ENCODE measurements at places on chromosomes 3 and 15.

DNA sequence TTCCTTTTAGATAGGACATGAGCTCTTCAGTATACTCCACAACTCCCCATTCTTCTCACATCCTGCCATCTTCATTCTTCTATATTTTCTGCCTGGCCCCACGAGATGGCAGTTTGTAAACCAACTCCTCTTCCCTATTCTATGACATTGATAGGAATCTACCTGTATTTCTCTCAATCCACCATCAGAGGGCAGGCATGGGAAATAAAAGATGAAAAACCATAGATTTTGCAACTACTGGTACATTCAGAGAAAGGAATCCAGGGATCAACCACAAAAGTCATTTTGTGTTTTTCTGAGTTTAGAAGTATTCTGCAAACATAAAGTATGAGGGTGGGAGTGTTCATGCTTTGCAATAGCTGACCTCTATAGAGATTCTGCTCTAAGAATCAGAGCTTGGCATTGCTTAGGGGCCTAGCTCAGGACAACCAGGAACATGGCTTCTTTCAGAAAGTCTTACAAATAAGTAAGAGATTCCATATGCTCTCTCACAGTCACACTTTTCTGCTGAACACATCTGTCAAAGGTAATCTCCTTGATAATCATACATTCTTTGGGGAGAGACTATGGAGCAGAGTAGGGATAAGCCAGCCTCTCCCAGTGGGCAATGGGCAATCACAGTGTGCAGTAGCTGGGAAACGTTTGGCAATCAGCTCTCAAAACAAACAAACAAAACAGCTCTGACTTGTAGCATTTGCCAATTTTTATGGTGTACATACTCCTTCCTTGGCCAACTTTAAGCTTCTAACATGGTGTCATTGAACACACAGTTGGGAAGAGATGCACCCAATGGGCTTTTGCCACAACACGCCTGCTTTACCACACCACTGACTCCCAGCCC lies 43.1 kb upstream of the SLC25A36 start:
- DNase-seq: peak; percentile 14

DNA sequence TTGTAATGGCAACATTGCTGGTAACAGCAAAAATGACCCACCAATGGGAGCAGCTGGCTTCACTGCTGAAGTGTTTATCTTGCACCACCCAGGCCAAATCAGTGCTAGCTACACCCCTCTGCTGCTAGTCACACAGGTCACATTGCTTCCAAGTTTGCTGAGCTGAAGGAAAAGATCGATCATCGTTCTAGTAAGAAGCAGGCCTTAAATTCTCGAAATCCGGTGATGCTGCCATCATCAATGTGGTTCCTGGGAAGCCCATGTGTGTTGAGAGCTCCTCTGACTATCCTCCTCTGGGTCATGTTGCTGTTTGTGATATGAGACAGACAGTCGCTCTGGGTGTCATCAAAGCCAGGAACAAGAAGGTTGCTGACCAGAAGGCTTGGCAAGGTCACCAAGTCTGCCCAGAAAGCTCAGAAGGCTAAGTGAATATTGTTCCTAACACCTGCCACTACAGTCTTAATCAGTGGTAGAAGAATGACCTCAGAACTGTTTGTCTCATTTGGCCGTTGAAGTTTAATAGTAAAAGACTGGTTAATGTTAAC lies 21.2 kb downstream of the TM4SF4 start:
- no peak for DNase-seq

- no peak for DNase-seq
These were observed 1.4 kb upstream of the KBTBD8 start for GRCh38 chr3:66996696-66997095.

- no peak for DNase-seq
These were observed 1.1 kb upstream of the SETD5 start for GRCh38 chr3:9396301-9396631.

- DNase-seq: no peak
These were observed 11.9 kb downstream of the CA12 start for GRCh38 chr15:63369781-63370180.

DNA sequence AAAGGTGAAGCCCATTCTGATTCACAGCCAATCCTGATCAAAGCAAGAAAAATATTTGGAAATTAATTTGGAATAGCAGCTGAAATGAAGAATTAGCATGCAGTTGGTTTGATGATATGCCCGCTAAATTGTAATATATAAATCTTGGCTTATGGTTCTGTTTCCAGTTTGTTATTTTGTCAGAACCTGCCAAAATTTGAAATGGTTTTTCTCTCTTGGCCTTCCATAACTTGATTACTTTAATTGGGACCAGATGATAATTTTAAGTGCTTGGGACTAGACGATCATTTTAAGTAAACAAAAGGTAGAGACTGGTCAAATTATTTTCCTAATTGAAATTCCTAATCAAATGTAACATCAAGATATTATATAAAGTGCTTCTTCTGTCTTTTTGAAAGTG lies 842.4 kb downstream of the TBL1XR1 start:
- DNase-seq: no peak

DNA sequence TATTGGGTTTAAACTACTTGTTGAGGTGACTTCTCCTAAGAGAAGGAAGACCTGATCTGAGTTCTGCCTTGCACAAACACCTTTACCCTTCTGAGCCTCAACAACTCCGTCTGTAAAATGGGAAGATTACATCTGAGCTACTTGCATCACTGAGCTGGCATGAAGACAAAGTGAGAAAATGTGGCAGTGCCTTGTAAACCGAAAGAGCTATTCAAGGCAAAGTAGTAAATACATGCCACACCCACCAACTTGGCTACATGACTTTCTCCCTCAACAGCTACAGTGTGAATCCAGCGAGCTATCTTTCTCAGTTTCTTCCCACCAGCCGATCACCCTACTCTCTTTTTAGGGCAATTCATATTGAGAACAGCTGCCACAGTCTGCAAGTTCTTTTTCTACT lies 148.3 kb downstream of the FOXB1 start:
- DNase-seq: no peak

DNA sequence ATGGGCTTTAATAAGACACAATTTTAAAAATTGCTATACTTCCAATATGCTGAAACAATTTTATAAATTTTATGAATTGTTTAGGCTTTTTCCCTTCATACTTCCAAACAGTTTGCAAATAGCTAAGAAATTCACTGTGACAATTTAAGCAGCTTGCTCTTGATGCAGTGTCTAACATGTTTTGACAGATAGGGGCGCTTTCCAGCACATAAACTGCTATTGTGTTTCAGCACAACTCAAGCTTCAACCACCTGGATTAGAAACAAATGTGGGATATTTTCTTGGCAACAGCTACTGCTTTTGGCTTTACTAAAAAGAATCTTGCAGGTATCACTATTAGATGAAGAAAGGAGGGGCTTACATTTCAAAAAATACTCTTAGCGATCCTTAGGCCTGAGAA lies 565.8 kb upstream of the DPPA4 start:
- DNase-seq: no peak

DNA sequence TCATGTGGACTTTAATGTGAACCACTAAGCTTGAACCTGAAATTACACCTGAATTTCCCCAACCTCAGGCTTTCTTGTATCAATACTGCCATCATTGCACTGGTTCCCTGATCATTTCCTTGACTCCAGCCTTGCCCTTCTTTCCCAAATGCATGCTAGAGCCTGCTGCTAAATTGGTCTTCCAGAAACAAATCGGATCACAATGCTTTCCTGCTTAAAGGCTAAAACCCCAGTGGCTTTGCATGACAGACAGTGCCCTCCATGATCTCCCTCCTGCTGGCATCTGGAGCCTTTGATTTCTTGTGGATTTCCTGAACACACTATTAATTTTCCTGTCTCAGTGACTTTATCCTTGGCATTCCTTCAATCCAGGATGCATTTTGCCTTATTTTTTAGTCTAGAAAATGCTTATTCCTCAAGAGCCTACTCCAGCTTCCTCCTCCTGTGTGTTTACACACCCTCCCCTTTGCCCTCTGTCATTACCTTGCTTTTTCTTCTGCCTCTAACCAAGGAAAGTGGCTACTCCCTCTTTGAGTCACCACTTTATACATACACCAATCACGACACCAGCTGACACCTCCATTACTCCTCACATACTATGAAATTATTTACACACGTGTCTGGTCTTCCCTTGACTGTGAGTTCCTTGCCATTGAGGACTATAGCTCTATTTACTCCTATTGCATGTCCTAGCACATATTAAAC lies 214.6 kb downstream of the KCNAB1 start:
- DNase-seq: no peak

DNA sequence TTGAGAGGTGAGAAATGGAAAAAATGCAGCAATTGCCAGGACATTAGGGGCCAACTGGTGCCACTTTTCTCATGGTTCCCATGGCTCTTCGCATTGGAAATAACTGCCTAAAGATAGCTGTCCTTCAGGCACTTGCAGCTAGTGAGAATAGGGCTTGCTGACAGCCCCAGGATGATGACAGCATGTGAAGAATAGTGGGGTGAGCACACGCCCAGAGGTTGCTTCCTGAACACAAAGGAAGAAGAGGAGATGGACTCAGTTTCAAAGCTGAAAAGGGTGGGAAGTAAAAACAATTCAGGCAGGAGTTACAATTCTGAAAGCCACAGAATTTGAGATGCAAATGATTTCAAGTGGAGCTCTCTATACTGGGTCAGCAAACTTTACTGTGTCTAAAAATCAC lies 45.6 kb downstream of the TNFAIP8L3 start:
- DNase-seq: no peak

DNA sequence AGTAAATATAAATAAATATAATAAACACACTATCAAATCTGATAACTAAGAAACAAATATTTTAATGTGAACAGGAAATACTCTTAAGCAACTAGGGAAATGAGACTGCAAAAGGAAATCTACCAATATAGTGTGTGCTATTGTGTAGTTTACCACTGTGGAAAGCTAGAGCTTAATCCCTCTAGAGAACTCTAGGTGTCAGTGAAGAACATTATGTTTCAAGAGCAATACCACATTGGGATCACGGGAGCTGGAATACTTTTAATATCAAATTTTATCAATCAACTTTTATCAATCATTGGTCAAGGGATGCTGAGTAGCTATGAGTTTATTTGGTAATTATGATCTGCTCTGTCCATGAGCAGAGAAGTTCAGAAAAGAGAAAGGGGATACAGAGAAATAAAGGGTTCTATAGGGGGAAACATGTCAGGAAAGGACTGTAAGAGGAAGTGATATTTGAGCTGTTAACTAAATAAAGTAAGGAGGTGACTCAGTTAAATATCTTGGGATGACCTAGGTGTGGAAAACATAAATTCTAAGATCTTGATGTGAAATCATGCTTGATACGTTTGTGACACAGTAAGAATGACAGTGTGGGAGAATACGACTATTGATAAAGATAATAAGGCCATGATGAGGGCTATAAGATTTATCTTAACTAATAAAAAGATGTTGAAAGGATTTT lies 762.2 kb upstream of the ALCAM start:
- no peak for DNase-seq

DNA sequence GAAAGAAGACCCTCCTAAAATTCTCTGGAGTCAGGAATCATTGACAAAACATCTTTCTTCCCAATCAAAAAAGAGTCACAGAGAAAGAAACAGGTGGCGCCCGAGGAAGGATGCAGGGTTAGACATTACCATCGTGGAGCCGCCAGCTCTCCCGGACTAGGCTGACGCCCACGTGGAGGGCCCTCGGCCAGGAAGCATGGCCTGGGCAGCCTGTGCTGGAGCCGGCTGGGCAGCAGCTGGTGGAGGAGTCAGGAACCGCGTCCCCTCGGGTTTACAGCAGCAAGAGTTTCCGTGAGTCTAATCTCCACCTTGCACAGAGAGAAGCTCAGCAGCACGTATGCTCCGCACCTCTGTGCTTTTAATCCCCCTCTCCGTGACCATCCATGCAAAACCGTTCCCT lies 533.7 kb upstream of the ATP11B start:
- DNase-seq: no peak

- DNase-seq: peak; percentile 23
These were observed at the start of gene ALDH1A3 for GRCh38 chr15:100879464-100880138. Gene ALDH1A3, plus strand, starts transcription at chr15:100879831. Its CDS starts 77 bp downstream, at chr15:100879908.

DNA sequence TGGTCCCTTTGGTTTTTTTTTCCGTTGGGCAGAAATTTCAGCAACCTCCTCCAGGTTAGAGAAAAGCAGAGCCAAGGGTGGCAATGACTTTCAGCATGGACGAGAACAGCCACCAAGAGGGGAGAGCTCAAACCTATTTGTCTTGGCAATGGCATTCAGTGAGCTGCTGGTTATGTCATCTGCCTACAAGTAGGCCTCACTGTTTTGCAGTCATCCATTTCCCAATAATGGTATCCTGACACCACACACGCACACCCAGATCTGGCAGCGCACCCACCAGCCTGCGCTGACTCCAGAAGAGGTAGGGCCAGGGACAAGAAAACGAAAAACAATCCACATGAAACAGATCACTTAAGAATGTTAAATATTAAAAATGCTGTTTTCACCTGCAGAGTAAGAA lies 92.3 kb downstream of the MAGI1 start:
- no peak for DNase-seq

GRCh38 chr15:33616475-33616874 lies 305.7 kb downstream of the RYR3 start:
- DNase-seq: no peak

GRCh38 chr3:71653414-71653807 lies 69.9 kb upstream of the FOXP1 start:
- no peak for DNase-seq

GRCh38 chr3:178802993-178803693 lies 266.9 kb downstream of the KCNMB2 start:
- DNase-seq: no peak

- DNase-seq: no peak
These were observed 40.2 kb downstream of the TNFAIP8L3 start for GRCh38 chr15:51054535-51054934.

DNA sequence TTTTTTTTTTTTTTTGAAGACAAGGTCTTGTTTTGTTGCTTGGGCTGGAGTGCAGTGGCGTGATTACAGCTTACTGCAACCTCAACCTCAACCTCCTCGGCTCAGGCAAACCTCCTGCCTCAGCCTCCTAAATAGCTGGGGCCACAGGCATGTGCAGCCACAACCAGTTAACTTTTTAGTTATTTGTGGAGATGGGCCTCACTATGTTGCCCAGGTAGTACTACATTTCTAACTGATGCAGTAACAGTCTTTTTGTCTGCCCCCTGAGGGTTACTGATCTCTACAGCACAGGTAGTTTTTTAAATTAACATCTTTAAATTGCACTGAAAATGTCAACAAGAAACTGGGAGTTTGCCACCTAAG lies 3.4 kb upstream of the LMLN start:
- DNase-seq: no peak

DNA sequence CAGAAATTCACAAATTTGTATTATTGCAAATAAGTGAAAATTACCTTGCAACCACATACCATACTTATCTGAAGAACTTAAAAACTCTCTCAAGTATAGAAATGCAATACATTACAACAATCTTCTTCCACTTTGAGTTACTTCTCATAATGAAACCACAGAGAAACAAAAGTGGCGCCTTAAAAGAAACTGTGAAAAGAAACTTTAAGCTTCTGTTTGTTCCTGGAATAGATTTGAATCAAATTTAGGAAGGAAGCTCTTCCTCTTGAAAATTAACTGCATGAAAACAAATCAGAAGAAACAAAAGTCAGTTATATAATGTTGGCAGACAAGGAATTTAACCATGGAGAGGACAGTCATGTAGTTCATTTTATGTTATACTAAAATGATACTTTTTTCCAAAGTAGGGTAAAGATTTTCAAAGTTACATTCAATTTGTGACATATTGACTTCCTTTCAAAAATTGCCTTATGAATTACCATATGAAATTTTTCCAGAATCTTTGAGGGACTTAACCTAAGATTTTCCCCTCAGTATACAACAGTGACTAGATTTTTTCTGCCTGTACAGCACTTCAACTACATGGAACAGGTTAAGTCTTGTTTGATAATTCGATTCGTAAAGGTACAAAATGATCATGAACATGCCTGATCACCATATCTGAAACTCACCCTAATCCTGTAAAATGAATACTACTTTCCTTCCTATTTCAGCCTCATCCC lies 57.6 kb upstream of the TNFSF10 start:
- DNase-seq: no peak
